Right lung (tissue), 10 donors: ENCODE measurements at places on chromosomes 2 and 18. TPM values are rescaled to one million over a fixed set of nuclear protein-coding genes. Genes with fewer than 3 reads are reported as not detected.

DNA sequence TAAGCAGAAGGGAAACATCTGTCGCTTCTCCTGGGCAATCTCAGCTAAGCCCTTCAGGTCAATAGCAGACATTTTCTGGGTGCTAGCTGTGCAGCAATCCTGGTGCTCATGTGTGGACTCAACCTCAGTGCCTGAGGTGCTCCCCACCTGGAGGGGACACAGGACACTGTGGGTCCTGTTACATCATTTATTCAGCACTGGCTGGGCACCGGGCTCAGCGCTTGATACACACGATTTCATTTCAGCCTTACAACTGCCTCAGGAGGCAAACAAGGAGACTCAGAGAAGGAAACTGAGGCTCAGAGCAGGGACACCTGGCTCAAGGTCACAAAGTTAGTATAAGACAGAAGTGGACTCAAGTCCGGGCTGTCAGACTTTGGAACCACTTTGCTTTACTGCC, 46.7 kb downstream of the MARCO start:
- DNase-seq, result no peak

DNA sequence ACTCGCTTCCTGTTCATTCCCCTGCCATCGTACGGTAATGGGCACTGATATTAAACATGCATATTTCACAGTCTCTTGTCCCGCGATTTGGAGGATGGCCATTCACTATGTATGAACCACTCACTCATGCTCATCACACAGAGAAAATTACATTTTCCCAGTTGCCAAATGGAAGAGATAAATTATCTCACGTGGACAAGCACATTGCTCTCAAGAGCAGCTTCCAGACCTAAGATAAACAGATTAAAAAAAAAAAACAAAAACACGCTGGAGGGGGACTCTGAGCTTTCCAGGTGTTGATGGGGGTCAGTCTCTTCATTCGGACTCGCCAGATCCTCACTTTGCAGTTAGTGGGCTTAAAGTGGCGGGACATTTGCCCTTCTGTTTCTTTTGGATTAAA, 1.7 kb upstream of the MAPK4 start:
- DNase-seq, result no peak

DBI gene
- polyA plus RNA-seq, result 138 TPM

IL1RL2 gene
- 1.6 TPM for polyA plus RNA-seq
